ENCODE measurements at places on chromosomes 4 and X.
A peak's percentile ranks its signal among the peaks of the same experiment; 100 is the strongest.

- no peak for DNase-seq
Measured at GRCh38 chr4:23174179-23174578, 481.4 kb downstream of the GBA3 start.

DNA sequence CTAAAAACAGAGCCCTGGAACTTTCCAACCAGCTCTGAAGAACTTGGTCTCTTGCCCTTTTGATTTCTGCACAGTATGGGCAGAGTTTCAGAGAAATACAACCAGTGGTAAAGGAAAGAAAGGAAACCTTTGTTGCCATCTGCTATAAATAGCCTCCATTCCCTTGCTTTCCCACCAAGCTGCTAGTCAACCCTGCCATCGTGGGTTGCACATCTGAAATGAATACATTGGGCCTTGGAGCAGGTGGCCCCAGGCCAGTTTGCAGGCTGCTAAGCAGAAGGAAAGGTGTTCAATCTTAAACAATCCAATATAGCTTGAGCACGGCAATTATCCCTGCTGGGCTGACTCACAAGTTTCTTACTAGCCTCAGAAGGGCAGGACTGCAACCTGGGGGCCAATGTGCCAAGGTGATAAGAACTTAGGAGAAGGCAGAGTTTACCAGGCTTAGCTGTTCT, 142.5 kb downstream of the PPARGC1A start:
- DNase-seq, result no peak

DNA sequence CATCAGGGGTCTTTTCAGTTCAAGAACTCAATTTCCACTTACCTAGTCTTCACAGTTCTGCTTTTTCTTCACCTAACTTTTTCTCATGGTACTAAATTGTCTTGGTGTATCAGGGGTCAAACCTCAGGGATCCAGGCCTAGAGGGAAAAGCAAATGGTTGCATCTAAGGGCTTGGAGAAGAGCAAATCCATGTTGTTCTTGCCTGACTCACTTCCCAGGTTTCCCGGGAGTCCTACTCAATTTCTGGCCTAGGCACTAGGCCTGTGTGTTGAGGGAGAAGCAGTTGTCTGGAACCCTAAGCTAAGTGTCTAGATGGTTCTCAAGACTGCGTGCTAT, 191.9 kb upstream of the STK26 start:
- DNase-seq, result no peak

- DNase-seq, result no peak
Measured at GRCh38 chr4:136768213-136768924, 763.9 kb downstream of the PCDH18 start.

DNA sequence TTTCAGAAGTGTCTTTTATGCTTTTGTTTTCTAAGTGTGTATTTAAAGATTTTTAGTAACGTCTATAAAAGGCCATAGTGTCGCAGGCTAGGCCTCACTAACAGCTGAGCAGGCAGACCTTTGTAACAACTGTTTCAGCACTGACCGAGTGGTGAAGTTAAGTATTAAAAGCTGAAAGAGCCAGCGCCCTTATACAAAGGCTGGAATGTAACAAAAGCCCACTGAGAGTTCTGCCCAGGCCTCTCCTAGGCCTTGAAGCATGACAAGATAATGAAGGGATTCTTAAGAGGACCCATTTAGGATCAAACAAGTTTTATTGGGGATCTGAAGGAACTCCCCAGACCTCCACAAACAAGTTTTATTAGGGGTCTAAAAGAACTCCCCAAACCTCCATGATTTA, 722.5 kb upstream of the PRKX start:
- DNase-seq, result no peak

DNA sequence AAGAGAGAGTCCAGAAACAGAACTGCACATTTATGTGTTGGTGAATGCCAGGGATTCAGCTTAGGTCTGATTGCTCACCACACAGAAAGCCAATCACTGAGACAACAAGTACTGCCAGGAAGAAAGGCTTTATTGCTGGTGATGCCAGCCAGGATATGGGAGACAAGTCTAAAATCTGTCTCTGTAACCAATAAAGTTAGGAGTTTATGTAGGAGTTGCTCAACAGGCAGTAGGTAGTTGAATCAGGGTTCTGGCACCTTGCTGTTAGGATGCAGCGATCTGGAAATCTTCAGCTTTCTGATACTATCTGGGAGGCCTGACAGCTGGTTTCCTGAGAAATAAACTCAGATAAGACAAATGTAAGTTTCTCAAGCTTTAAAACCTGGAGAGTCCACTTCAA, 120.2 kb upstream of the ENPP6 start:
- no peak for DNase-seq

DNA sequence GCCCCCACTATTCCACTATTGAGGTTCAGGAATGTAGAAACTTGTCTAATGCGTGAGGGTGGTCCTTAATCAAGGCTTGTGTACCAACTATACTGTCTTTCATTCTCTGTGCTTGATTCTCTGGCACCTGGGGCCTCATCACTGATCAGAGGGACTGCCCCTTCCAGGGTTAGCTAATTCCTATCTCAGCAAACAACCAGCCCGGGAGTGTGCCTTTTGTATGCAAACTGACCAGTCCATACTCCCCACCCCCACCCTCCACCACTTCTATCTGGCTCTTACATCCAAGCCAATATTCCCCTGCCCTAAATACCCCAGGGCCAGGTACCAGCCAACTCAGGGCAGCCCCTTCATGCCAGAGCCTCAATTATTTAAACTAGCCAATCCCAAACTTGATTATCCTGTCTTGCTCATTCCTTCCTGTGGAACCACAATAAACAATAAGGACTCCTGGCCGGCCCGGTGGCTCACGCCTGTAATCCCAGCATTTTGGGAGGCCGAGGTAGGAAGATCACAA, 59.3 kb downstream of the FTHL17 start:
- no peak for DNase-seq

GRCh38 chr4:108933046-108933445, 170.2 kb upstream of the ETNPPL start:
- DNase-seq, result no peak

GRCh38 chrX:142977128-142977914, 48.4 kb upstream of the SPANXN4 start:
- no peak for DNase-seq

- DNase-seq, result no peak
Measured at GRCh38 chr4:168837922-168838321, 172.1 kb downstream of the CBR4 start.

DNA sequence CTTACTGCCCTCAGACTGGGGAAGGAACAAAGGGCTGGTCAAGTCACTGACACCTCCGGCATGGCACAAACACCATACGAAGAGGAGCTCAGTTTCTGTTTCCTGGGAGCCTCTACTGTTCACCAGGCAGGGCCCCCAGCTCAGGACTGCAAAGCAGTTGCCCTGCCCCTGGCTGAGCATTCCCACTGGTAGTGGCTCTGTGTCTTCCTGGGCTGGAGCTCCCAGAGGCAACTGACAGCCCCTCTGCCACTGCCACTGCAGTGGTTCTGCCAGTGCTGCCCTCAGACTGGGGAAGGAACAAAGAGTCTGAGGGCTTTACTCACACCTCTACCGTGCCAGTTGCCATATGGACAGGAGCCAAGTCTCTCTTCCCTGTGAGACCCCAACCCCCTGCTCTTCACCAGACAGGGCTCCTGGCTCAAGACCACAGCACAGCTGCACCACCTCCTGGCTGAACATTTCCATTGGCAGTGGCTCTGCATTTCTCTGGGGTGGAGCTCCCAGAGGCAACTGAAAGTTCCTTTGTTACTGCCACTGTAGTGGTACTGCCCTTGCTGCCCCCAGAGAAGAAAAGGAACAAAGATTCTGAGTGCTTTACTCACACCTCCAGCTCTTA, 67.9 kb downstream of the SMARCA5 start:
- no peak for DNase-seq

DNA sequence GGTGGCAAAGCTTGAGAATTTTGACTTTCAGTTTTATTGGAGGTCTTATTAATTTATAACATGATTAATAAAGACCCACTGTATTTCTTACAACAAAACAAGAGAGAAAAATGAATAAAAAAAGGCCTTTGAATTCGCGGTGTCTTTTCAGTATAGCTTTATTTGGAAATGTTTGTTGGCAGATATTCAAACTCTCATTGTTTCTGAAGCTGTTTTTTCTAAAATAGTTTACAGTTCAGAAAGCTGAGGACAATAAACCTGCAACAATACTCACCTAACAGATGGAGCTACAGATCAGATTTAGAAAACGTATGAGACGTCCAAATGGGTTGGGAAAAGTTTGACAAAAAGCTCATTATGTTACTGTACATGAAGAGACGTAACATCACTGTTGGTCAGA, 2.4 kb upstream of the SPARCL1 start:
- no peak for DNase-seq

DNA sequence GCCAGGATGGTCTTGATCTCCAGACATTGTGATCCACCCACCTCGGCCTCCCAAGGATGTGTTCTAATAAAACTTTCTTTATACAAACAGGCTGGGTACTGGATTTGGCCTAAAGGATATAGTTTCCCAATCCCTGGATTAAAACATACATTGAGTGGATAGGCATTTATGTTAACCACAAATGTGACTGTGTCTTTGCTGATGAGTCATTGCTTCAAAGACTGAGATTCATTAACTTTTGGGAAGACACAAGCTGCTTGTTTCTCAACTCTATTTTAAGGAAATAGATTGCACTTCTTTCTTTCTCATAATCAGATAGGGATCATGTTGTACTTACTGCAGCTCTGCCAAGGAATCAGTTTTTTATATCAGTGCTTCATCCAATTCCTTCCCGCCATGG, 131.3 kb upstream of the AGA start:
- DNase-seq, result no peak

- peak; percentile 21 for DNase-seq
Measured at GRCh38 chrX:149937871-149938426, 342 bp downstream of the EOLA2 start.

DNA sequence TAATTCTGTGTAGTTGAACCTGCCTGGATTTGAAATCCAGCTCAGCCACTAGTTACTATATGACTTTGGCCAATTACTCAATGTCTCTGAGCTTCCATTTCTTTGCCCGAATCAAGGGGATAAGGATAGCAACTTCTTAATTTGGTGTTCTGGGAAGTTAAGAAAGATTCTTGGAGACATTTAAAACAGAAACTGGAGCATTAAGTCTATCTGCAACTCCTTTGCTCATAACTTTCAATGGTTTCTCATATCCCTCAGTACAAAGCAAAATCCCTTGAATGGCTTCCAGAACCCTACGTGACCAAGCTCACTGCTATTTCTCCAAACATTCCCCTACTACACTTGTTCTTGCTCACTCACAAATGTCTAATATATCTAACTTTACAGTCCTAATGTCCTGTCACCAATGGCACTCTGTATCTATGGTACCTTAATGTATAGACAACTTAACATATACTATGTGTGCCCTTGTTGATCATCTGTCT, 849.1 kb upstream of the SLIT2 start:
- DNase-seq, result no peak

DNA sequence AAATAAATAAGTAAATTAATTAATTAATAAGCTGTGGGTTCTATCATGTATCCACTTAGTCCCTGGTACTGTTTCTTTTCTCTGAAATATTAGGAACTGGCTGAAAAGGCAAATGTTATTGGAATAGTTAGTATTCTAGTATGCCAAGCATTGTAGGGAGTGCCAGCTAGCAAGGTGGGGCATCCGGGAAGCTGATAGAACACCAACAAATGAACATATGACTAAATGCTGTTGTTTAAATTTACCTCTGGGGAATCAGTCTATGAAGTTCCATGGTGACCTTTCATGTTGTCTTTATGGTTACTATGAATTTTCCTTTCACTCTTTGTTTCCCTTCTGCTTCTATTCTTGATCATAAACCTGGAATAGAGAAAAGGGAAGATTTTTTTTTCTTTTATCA, 32.7 kb downstream of the NUDT6 start:
- DNase-seq, result no peak

DNA sequence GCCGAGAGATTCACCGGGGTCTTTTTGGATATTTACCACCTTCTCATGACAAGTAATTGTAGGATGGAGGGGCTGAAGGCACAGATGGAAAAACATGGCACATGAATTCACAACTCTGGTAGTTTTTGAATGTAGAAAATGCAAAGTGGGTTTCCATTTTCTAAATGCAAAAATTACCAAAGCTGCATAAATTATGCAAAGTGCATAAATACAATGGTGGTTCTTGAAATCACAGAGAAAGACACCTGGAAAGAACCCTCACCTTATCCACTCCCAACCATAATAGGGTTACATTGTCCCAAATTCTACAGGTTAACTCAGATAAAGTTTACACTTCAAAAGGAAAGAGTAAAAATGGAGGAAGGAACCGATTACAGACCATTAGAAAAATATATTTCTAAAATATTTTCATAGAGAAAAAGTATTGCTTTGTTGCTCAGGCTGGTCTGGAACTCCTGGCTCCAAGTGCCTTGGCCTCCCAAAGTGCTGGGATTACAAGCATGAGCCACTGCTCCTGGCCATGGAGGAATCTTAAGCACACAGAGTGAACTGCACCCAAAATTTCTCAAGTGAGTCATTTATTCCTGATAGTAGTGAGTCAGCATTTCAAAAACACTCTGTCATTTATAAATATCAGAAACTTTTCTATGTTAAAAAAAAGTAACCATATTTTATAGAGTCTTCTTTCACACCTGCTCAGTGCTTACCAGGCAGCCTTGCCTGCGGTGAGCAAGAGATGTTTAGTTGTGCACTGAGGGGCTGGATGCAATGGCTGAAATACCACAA, 101.4 kb downstream of the FIP1L1 start:
- no peak for DNase-seq

- DNase-seq, result no peak
Measured at GRCh38 chr4:136908122-136908521, 624.2 kb downstream of the PCDH18 start.

DNA sequence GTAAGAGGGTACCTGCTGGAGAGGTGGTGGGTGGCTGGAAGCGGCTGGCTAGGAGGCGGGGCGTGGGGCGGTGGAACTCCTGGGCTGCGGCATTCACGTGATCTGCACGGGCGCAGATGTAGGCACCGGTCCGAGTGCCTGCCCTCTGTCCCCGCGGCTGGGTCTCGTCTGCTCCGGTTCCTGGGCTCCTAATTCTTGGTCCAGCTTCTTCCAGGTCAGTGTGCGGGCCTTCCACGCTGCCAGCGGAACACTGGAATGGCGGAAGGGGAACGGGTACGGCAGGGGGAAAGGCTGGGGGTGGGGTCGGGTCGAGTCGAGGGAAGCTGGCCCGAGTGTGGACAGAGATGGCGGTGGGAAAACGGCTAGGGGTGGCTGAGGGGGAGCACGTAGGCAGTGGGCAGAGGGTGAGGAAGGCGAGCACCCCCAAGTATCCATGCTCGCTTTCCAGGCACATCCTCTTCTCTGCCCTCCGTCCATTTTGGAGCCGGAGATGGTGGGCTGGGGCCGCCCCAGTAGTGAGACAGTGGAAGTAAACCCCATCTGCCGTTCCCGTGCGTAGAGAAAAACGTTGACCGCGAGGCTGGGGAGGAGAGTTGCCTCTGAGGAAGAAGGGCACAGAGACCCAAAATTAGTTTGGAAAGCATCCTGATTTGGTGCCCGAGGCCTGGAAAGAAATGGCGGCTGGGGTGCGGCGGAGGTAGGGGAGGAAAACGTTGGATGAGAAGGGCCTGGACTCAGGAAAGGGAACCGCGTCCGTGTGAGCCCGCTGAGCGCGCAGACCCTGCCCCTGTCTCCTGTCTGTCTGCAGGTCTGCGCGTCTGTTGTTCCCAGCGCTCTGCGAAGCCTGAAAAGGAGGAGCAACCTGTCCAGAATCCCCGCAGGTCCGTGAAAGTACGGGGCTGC, at the start of gene TCEAL4:
TSS of gene TCEAL4 (plus strand) at position 105 of the 903 bp plus-strand sequence. CDS start 1,161 bp downstream, outside the sequence.
- DNase-seq, result peak; percentile 36
